ENCODE measurements at places on chromosomes 6 and 20. TPM values are rescaled to one million over a fixed set of nuclear protein-coding genes. Genes with fewer than 3 reads are reported as not detected.

- no peak for DNase-seq
These were observed 30.5 kb downstream of the ZNF334 start for GRCh38 chr20:46482864-46483263.

- peak; percentile 32 for DNase-seq
These were observed 162.5 kb downstream of the WDR27 start for GRCh38 chr6:169539176-169539897.

GRCh38 chr6:73309785-73310502 is 44.1 kb downstream of the DPPA5 start:
- peak; percentile 87 for DNase-seq

DNA sequence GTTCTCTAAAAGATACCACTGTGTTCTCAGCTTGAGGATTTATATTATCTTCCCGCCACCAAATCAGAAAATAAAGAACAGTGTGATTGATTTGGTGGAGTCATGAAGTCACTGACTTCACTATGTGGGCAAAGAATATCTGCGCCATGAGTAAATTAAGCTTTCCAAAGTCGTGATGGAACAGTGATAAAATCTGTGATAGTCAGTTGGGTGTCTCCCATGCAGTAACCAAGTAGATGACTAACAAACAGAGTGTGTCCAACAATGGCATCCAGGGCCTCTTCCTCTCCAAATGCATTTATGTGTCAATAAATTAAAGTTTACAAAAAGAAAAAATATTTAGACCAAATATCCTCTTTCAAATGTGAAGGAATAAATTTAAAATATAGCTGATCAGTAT is 87.0 kb upstream of the DST start:
- DNase-seq, result no peak

- DNase-seq, result no peak
These were observed 14.5 kb downstream of the OR2B2 start for GRCh38 chr6:27897580-27898206.

GRCh38 chr6:108903796-108904195 is 55.6 kb downstream of the ARMC2 start:
- no peak for DNase-seq

The GINM1 gene
- 18.0 TPM for total RNA-seq

The DEFB123 gene
- total RNA-seq, result not detected

The ADGRG6 gene
- not detected for total RNA-seq
